ENCODE measurements at places on chromosomes 12 and 14. TPM values are rescaled to one million over a fixed set of nuclear protein-coding genes. Genes with fewer than 3 reads are reported as not detected.

FGD6 gene
- total RNA-seq = 11.0 TPM

WNT1 gene
- not detected for total RNA-seq

RAB3IP gene
- total RNA-seq = 11.5 TPM

IAPP gene
- total RNA-seq = not detected

PTGDR gene
- total RNA-seq = not detected

SERPINA9 gene
- not detected for total RNA-seq

CLEC6A gene
- total RNA-seq = not detected

A2M gene
- total RNA-seq = not detected

ACOT6 gene
- total RNA-seq = not detected

SLC2A14 gene
- 0.12 TPM for total RNA-seq

Measured in A549 treated with ZK216348 at 1 μM for 4 hours (cell line).